ENCODE measurements at places on chromosomes 7 and 10. TPM values are rescaled to one million over a fixed set of nuclear protein-coding genes. Genes with fewer than 3 reads are reported as not detected.

GRCh38 chr7:85521108-85521694, 334.3 kb upstream of the SEMA3D start:
- no peak for DNase-seq

The C10orf62 gene
- not detected for polyA plus RNA-seq

DNA sequence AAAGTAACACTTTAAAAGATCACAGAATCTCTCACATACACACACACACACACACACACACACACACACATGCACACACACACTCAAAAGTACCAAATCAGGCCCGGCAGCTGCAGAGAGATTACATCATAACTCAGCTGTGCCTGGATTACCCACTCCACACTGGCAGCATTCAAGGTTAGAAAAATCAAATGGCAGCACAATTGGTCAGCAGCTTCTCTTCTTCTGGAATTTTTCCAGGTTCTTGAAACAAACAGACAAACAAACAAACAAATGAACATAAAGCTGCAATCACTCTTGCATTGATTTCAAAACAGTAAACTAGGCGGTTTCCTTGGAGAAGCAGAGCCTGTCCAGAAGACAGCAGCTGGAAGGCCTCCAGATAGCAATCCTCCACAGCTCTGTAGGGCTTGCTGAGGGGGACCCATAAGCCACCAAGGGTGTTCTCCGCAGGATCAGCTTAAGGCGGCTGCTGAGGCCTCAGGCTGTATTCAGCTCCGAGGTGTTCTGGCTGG, 24.5 kb upstream of the FAM133B start:
- DNase-seq, result peak; percentile 63

- DNase-seq, result peak; percentile 52
Observed at GRCh38 chr10:80664071-80664680, 126.5 kb downstream of the SH2D4B start.

The PLAU gene
- 26.1 TPM for polyA plus RNA-seq

The TEX36 gene
- polyA plus RNA-seq, result not detected

The LRIT1 gene
- not detected for polyA plus RNA-seq

DNA sequence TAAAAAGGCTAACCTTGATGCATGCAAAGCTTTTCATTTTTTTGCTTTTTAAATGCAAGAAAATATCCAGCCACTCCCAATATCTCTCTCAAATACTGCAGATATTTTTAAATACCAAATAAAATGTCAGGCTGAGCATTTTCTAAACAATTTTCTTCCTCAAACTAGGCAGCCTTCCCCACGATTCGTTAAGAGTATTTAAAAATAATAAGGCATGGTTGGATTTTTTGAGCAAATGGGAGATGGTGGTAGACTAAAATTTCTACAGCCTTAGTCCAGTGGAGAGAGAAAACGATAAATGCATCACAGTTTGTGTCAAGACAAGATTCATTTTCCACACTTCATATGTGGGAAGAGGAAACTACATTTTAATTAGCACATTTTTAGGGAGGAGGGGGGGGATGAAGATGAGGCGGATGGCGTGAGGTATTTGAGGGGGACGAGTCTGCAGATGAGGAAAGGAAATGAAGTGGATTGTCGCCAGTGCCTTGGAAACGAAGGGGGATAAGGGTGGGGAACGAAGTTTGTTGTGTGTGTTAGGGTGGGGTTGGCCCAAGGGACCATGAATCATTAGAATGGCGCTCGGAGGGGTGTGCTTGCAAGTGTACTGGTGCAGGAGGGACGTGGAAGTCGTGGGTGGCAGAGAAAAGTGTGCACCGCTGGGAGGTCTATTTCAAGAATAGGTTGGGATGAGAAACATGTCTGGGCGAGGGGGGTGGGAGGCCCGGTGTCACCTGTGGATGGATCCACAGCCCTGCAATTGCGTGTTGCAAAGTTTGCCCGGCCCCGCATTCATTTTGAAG, 1.2 kb upstream of the ADD3 start:
- DNase-seq, result peak; percentile 95

DNA sequence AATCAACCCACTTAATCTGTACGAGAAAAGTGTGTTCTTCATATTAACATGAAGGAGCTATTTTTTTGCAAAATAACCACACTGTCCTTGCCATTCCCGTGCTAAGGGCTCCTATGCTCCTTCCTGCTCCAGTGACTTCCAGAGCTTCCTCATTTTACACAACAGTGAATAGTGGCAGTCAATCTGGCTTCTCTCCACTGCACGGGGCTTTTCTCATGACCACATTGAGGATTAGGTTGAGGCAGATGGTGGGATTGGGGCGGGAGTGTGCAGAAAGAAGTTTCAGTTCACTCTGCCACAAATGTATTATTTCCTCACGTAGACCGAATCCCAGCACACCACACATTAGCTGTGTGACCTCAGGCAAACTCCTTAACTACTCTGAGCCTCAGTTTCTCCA, 235.1 kb downstream of the ARHGAP12 start:
- DNase-seq, result peak; percentile 30

DNA sequence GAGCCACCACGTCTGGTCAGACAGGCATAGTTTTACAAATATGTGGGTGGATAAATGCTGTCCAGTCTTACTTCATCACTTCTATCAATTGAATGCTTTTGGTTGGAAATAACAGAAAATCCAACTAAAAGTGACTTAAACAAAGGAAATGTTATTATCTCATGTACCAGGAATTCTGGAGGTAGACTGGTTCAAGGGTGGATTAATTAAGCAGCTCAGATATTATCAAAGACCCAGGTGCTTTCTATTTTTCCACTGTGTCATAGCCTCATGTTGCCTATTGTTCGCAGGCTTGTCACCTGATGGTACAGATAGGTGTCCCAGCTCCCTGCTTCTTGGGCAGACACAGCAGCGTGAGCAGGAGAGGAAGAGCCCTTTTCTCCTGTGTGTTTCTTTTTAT, 156.1 kb upstream of the CTBP2 start:
- DNase-seq, result no peak

DNA sequence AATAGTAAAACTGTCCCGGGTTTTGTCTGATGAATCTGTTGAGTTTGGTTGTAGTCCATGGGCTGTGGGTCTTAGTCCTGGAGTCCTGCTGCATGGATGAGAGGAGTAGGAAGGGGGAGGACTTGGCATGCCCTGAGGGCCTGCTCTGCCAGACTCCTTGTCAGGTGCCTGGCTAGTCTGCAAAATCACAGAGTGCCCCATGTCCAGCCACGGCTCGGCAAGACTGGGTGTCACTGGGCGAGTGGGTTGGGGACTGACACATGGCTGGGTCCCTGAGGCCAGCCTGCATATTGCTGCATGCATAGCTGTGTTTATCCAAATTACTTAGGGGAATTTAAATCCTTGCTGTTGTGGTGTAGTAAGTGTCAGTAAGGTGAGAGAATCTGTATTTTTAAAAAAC, 9.7 kb downstream of the MINDY4 start:
- DNase-seq, result no peak

The STEAP2 gene
- polyA plus RNA-seq, result 2.6 TPM

DNA sequence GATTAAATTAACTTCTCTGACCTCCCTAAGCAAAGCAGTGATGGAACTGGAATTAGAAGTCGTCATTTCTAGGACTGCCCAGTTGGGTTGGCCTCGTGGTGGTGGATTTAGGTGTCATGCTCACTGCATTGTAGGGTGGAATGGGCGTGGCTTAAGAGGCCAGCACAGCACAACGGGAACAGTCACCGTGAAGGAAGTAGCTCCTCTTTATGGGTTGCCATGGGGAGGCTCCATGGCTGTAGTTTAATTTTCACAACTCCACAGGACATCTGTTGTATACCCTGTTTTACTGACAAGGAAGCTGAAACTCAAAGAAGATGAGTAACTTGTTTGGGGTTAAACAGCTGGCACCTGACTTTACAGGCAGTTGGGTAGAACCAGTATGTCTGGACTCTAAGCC, 208.3 kb downstream of the CELF2 start:
- DNase-seq, result no peak

The SUN3 gene
- not detected for polyA plus RNA-seq

DNA sequence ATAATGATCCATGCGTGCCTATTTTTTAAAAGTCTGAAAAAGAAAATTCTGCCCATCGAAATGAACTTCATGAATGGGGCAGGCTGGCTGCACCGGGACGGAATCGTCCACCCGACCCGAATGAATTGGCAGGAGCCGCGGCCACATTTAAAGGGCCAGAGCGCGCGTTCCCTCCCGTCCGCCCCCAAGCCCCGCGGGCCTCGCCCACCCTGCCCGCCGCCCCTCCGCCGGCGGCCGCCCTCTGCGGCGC, 319 bp upstream of the GATA3 start:
- no peak for DNase-seq

The MKRN1 gene
- polyA plus RNA-seq, result 108 TPM

DNA sequence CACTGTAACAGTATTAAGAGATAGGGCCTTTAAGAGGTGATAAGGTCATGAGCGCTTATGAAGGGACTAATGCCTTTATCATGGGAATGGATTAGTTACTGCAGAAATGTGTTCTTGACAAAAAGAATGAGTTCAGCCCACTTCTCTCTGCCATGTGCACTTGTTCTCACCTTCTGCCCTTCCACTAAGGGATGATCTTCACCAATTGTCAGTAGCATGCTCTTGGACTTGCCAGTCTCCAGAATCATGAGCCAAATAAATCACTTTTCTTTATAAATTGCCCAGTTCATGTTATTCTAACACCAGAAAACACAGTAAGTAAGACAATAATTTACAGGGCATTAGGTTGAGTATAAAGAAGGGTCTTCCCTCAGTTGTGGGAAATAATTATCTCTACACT, 189.1 kb downstream of the CRPPA start:
- no peak for DNase-seq

All from muscle of back (tissue), 13 donors.